ENCODE measurements at places on chromosomes 2 and 18. TPM values are rescaled to one million over a fixed set of nuclear protein-coding genes. Genes with fewer than 3 reads are reported as not detected.

The BCL2 gene
- total RNA-seq: 3.9 TPM

The TCF4 gene
- total RNA-seq: 15.3 TPM

The SLC5A6 gene
- total RNA-seq: 100 TPM

The METAP1D gene
- total RNA-seq: 3.9 TPM

The STRN gene
- 11.9 TPM for total RNA-seq

The SLC40A1 gene
- 231 TPM for total RNA-seq

The PCARE gene
- total RNA-seq: not detected

The IL1B gene
- 3.1 TPM for total RNA-seq

The POTEC gene
- total RNA-seq: not detected

The SPEG gene
- 0.51 TPM for total RNA-seq

The SLC14A1 gene
- total RNA-seq: 1.0 TPM

The BCL11A gene
- 0.50 TPM for total RNA-seq

The CROCC2 gene
- under 0.01 TPM for total RNA-seq

The APCDD1 gene
- total RNA-seq: 2.8 TPM

The DNAJB2 gene
- 22.0 TPM for total RNA-seq

The CCDC74A gene
- 1.1 TPM for total RNA-seq

The RAB6C gene
- total RNA-seq: 0.08 TPM

The SLC4A5 gene
- total RNA-seq: 0.42 TPM

The FOXI3 gene
- not detected for total RNA-seq

The ANKRD23 gene
- 1.4 TPM for total RNA-seq

The DNAJC5G gene
- total RNA-seq: not detected

The CABYR gene
- 0.67 TPM for total RNA-seq

The RGPD3 gene
- total RNA-seq: 0.14 TPM

The FN1 gene
- total RNA-seq: 859 TPM

The RIT2 gene
- total RNA-seq: not detected

The CCDC148 gene
- 0.25 TPM for total RNA-seq

The ANXA4 gene
- 17.6 TPM for total RNA-seq

The TFCP2L1 gene
- 0.67 TPM for total RNA-seq

The ASIC4 gene
- total RNA-seq: 1.5 TPM

The RNMT gene
- total RNA-seq: 10.0 TPM

The SLC9A2 gene
- under 0.01 TPM for total RNA-seq

The ASB3 gene
- total RNA-seq: 13.6 TPM

The EML6 gene
- 3.0 TPM for total RNA-seq

The KLHL41 gene
- total RNA-seq: 0.23 TPM

The LDAH gene
- total RNA-seq: 10.4 TPM

The SATB2 gene
- 0.19 TPM for total RNA-seq

The KCNG2 gene
- 0.23 TPM for total RNA-seq

The PTRHD1 gene
- total RNA-seq: 9.9 TPM

The SLC9A4 gene
- not detected for total RNA-seq

The GPR45 gene
- not detected for total RNA-seq

The MLPH gene
- total RNA-seq: 22.6 TPM

The LRRTM1 gene
- total RNA-seq: not detected

The SOCS6 gene
- 10.4 TPM for total RNA-seq

The DNER gene
- total RNA-seq: not detected

The PRKRA gene
- 12.8 TPM for total RNA-seq

The RAB1A gene
- 52.8 TPM for total RNA-seq

Data from liver (tissue), 10 donors.